ENCODE measurements at places on chromosomes 6 and 20. TPM values are rescaled to one million over a fixed set of nuclear protein-coding genes. Genes with fewer than 3 reads are reported as not detected.

The AIF1 gene
- 1.7 TPM for total RNA-seq

The PACRG gene
- 2.4 TPM for total RNA-seq

DNA sequence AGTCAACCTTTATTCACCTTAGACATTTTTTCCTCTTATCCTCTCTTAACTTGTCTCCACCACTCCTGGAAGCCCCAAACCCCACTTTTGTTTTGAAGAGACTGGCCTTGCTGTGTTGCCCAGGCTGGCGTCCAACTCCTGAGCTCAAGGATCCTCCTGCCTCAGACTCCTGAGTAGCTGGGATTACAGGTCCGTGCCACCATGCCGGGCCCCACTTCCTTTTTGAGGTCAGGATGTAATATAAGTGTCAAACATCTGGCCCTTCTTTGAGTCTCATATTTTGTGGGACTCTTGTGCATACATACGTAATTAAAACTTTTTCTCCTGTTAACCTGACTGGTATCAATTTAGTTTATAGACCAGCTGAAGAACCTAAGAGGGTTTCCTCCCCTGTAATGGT, 1.4 kb upstream of the CDK19 start:
- no peak for DNase-seq

The KCNK15 gene
- total RNA-seq = 0.27 TPM

GRCh38 chr6:90386399-90387382, 90.0 kb upstream of the BACH2 start:
- DNase-seq = no peak

GRCh38 chr6:44058617-44059358, 68.5 kb downstream of the MRPL14 start:
- DNase-seq = no peak

DNA sequence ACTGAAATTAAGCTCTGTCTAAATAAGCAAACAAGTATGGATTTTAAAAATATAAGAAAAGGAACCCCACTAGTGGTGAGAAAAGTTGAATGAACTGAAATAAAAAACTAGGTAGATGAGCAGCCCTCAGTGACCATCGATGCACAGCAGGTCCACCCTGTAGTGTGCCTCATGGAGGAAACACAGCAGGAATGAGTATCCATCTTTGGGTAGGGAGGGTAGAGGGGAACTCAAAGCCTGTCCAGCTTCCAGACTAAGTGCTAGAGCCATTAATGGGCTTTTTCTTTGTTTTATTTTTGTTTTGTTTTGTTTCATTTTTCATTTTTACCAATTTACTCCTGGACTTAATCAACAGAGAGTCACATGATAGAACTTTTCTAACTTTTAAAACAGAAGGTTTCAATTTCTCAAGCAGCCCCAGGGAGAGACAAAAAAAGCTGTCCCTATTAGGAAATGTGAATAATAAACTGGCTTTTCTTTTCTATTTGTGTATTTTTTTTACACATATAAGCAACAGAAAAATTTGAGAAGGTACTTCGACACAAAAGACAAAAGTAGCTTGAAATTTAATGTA, 700.6 kb downstream of the HACE1 start:
- DNase-seq = no peak

The CLPSL1 gene
- not detected for total RNA-seq

- no peak for DNase-seq
These were observed 174.5 kb upstream of the AKAP12 start for GRCh38 chr6:151065027-151065815.

DNA sequence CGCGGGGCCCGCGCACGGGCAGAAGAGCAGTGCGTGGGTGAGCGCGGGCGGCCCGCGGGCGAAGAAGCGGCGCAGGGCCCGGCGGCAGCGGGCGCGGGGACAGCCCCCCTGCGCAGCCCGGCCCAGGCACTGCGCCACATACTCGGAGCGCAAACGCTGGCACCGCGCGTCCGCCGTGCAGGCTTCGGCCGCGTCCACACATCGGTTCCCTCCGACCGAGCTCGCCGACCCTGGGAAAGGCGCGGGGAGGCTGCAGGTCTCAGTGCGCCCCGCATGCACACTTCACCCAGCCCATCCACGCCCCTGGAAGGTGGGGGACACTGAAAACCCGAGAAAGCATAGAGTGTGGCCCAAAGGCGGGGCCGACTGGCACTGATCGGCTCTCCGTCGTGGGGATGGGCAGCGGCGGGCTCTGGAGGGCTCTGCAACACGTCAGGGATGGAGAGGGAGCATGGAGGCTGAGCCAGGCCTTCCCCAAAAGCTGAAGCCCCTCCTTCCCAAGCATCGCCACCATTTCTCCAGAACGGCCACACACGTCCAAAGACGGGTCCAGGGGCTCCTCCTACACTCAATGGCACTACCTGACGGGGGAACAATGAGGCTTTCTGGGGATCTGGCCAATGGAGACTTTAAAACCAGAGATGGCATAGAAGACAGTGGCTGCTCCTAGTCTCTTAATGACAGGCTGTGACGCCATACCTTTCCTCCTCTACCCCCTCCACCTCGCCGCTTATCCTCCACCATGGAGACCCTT, 2.0 kb downstream of the GFRA4 start:
- DNase-seq = no peak

GRCh38 chr6:40393641-40394040, 193.5 kb downstream of the LRFN2 start:
- DNase-seq = no peak

DNA sequence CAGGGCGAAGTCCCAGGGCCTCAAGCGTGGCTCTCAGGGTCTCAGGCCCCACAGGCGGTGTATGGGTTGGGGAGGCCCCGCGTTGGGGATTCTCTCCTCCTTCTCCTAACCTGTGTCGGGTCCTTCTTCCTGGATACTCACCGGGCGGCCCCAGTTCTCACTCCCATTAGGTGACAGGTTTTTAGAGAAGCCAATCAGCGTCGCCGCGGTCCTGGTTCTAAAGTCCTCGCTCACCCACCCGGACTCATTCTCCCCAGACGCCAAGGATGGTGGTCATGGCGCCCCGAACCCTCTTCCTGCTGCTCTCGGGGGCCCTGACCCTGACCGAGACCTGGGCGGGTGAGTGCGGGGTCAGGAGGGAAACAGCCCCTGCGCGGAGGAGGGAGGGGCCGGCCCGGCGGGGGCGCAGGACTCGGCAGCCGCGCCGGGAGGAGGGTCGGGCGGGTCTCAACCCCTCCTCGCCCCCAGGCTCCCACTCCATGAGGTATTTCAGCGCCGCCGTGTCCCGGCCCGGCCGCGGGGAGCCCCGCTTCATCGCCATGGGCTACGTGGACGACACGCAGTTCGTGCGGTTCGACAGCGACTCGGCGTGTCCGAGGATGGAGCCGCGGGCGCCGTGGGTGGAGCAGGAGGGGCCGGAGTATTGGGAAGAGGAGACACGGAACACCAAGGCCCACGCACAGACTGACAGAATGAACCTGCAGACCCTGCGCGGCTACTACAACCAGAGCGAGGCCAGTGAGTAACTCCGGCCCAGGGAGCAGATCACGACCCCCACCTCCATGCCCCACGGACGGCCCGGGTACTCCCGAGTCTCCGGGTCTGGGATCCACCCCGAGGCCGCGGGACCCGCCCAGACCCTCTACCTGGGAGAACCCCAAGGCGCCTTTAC, at the start of gene HLA-G:
Gene HLA-G, plus strand, starts transcription at position 247 of the 892 bp plus-strand sequence. Its CDS starts 20 bp downstream, at position 267.
- no peak for DNase-seq

GRCh38 chr6:142118925-142119324, 13.8 kb upstream of the GJE1 start:
- DNase-seq = no peak

GRCh38 chr6:26059941-26060340, 27.3 kb upstream of the HFE start:
- DNase-seq = no peak

DNA sequence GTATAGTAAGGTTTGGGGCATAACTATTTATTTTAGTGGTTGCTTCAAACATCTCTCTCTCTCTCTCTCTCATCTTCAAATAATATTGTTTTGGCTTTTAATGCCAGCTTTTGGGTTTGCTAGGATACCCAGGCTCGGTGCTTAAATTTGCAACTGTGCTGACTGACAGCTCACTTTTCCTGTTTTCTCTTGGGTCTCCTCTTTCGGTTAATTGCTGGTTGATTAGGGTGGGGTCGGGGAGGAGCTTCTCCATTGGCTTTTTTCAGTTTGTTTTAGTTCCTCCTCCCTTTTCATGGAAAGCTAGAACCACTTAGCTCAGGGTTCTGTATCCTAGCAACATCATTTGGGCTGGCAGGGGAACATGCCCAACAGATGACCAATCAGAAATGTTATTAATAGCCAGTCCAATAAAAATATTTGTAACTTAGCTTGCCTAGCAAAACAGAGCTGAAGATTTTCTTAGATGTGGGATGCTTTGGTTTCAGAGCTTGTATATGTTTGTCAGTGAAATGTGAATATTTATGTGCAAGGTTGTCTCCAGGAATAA, 11.3 kb downstream of the TFAP2B start:
- DNase-seq = no peak

DNA sequence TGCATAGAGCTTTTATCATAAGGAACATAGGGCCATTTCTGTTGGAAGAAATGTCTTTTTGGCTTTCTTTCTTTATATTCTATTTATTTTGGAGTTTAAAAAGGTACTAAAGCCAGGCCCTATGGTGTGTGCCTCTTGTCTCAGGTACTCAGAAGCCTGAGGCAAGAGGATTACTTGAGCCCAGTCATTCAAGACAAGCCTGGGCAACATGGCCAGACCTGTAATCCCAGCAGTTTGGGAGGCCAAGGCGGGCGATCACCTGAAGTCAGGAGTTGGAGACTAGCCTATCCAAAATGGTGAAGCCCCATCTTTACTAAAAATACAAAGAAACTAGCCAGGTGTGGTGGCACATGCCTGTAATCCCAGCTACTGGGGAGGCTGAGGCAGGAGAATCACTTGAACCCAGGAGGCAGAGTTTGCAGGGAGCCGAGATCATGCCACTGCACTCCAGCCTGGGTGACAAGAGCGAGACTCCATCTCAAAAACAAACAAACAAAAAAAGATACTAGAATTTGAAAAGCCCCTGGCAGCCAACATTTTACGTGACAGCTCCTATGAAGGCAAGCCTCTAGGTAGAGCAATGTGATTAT, 80.0 kb downstream of the CBFA2T2 start:
- no peak for DNase-seq

DNA sequence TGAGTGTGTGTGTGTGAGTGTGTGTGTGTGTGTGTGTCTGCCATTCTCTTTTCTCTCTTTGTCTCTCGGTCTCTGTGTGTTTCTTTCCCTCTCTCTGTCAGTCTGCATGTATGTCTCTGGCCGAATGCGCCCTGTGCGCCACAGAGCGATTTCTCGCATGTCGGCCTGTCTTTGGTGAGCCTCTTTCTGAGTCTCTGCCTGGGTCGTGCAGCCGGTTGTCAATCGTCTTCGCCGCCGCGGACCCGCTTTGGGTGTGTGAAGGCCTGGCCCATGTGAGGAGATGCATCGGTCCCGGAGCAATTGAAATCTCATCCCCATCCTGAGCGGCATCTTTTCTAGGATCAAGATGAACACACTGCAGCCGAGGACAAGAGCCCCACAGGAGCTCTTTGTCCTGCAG, 1567.2 kb upstream of the DEFB115 start:
- no peak for DNase-seq

GRCh38 chr20:44979090-44979621, 12.8 kb downstream of the STK4 start:
- DNase-seq = no peak

The OLIG3 gene
- not detected for total RNA-seq

- no peak for DNase-seq
These were observed 9.6 kb downstream of the MOXD1 start for GRCh38 chr6:132391391-132392269.

GRCh38 chr20:51043811-51044210, 20.9 kb upstream of the KCNG1 start:
- no peak for DNase-seq

The C6orf58 gene
- not detected for total RNA-seq

GRCh38 chr20:34375977-34376430, 12.9 kb downstream of the ITCH start:
- DNase-seq = no peak

DNA sequence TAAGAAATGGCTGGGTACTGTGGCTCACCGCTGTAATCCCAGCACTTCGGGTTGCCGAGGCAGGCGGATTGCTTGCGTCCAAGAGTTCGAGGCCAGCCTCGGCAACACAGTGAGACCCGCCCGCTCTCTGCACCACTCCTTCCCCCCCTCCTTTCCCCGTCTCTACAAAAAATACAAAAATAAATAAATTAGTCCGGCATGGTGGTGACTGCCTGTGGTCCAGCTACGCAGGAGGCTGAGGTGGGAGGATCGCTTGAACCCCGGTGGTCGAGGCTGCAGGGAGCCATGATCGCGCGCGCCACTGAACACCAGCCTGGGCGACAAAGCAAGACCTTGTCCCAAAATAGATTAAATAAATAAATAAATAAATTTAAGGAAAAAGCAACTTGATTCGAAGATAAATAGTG, 448 bp upstream of the RNF114 start:
- DNase-seq = no peak
